NCI-H1436 (cell line): ENCODE measurements at places on chromosomes 5 and 9.
A peak's percentile ranks its signal among the peaks of the same experiment; 100 is the strongest.

DNA sequence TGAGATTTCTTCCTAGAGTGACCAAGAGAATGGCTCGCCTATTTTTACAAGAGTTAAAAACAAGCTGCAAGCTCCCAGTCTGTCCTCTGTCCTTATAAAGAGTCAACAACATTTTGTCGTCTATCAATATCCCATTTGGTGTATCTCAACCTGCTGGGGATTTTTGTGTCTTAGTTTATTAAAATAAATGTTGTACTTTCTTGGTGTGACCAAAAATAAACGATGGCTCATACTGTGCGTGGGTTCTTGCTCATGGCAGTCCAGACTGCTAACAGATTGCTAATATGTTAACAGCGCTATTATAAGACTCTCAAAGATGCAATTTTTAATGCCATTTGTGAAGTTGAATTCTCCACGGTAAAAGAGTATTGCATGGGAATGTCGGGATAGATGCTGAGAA, 569.9 kb downstream of the GABRG2 start:
- no peak for DNase-seq

GRCh38 chr9:98108531-98109031, 10.4 kb downstream of the TRIM14 start:
- no peak for DNase-seq

GRCh38 chr9:38371495-38371894, 21.0 kb upstream of the ALDH1B1 start:
- peak; percentile 72 for DNase-seq

DNA sequence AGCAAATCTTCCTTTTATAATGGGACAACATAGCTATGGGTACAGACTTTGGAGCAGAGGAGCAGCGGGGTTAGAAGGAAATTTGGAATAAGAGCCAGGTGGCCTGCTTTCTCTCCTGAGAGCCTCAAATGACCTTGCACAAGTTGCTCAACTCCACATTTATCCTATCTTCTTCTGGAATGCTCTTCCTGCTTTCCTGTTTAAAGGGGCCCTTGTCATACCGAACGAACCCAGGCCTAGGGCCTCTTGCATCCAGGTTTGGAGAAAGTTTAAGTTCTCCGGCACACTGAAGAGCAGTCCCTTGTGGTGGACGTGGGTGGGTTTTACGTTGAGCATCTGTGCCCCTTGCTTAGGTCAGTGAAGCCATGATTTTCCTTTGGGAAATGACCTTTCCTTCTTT, 197.9 kb upstream of the NR3C1 start:
- DNase-seq = no peak

DNA sequence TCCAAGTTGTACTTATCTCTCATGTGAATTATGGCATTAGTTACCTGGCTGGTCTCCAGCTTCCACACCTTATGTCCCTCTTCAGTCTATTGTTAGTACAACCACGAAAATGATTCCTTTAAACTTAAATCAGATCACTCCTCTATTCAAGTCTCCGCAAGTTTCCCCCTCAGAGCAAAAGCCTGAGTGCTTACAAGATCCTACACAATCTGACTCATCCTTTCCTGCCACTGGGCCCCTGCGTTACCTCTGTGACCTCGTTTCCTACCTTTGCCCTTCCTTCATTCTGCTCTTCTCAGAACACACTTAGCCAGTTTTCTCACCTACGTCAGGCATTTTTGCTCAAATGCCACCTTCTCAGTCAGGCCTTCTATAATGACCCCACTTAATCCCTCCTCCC, 45.1 kb upstream of the GLIS3 start:
- DNase-seq = no peak

- DNase-seq = peak; percentile 24
These were observed 451.8 kb downstream of the RAB3C start for GRCh38 chr5:59034498-59035186.

GRCh38 chr9:126171641-126172040, 155.0 kb upstream of the MVB12B start:
- no peak for DNase-seq

DNA sequence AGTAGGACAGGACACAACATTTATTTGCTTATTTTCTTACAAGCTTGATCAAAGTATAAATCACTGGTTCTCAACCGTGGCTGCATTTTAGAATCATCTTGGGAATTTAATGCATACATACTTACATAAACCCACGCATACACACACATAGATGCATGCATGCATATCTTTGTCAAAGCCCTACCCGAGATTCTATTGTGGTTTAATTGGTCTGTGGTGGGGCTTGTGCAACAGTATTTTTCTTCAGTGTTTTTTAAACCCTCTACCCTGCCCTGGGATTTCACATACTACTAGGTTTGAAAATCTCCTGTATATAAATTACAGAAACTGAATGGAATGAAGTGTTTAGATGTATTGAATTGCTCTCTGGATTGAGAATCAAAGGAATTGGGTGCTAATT, 1166.2 kb downstream of the MAT2B start:
- no peak for DNase-seq

DNA sequence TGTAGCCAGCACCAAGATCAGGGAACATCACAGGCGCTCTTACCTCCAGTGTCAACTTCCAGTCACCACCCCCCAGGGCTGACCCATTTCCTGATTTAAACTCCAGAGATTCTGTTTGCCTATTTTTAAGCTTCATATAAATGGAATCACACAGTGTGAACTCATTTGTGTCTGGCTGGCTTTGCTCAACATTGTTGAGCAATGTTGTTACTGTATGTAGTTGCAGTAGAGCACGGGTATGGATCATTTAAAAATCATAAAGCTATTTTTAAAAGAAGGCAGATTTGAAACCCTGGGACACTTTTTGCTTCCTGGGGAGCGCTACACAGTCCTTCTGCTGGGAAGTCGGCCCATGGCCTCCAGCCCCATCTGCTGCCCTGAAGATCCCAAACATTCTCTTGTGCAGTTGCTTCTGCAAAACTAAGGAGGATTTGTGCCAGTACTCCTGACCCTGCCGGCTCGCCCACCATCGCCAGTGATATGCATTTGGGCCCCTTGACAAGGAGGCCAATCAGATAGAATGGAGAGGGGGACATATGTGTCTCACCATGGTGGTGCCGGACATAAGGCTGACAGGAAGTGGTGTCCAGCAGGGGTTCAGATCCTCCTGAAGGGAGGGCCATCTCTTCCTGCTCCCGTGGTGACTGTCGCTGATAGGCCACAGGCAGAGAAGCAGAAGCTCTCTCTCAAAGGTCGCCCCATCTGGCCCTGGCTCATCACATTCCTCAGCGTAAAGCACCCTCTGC, 13.3 kb downstream of the DCANP1 start:
- DNase-seq = no peak

GRCh38 chr5:10145923-10146401, 103.7 kb downstream of the ATPSCKMT start:
- no peak for DNase-seq
